Esophagus muscularis mucosa (tissue), 4 donors: ENCODE measurements at places on chromosomes 3 and 15. TPM values are rescaled to one million over a fixed set of nuclear protein-coding genes. Genes with fewer than 3 reads are reported as not detected.

Gene PDZRN3
- total RNA-seq, result 314 TPM

Gene OR5K2
- not detected for total RNA-seq

Gene ZBTB47
- total RNA-seq, result 112 TPM

Gene PLSCR5
- not detected for total RNA-seq

Gene PLSCR2
- total RNA-seq, result not detected

Gene ADAMTS9
- total RNA-seq, result 142 TPM

Gene ADAMTS17
- total RNA-seq, result 6.6 TPM

GRCh38 chr3:153599685-153600084 lies 437.7 kb downstream of the RAP2B start:
- no peak for DNase-seq

GRCh38 chr3:36417237-36417636 lies 36.9 kb downstream of the STAC start:
- no peak for DNase-seq

DNA sequence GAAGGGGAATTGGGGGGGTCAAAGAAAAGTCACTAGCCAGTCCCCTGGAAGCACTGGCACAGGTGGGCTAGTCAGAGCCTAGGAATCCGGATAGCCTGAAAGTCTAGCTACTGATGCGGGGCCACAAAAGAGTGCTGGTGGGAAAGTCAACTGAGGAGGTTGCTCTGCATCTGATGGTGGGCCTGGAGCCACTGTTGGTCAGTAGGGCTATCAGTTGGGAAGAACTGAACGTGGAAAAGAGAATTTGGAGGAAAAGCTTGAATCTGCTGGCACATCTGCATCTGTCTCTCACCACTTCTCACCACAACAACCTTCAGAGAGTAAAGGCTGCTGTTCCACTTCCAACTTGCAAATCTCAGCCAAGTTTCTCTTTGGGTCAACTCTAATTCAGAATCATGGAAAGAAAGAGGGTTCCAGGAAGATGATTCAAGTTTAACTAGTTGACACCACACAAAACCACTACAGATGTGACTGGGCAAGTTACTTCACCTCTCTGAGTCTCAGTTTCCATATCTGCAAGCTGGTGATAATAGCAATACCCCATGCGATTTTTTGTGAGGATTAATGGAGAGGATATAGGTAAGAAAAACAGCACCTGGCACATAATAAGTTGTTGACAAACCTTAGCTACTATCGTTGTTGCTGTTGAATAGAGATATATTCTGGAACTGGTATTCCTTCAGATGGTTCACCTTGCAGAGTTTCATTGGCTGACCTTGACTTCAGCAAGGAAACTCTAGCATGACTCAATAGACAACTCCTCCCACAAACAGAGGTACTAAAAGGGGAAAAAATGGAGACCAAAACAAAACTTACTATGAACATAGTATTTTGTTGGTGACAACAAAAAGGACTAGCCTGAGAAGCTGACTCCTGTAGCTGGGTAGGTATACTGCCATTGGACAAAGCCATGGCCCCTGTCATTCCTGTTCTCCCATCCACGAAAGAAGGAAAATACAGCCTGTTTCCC lies 280.2 kb upstream of the STT3B start:
- peak; percentile 17 for DNase-seq

DNA sequence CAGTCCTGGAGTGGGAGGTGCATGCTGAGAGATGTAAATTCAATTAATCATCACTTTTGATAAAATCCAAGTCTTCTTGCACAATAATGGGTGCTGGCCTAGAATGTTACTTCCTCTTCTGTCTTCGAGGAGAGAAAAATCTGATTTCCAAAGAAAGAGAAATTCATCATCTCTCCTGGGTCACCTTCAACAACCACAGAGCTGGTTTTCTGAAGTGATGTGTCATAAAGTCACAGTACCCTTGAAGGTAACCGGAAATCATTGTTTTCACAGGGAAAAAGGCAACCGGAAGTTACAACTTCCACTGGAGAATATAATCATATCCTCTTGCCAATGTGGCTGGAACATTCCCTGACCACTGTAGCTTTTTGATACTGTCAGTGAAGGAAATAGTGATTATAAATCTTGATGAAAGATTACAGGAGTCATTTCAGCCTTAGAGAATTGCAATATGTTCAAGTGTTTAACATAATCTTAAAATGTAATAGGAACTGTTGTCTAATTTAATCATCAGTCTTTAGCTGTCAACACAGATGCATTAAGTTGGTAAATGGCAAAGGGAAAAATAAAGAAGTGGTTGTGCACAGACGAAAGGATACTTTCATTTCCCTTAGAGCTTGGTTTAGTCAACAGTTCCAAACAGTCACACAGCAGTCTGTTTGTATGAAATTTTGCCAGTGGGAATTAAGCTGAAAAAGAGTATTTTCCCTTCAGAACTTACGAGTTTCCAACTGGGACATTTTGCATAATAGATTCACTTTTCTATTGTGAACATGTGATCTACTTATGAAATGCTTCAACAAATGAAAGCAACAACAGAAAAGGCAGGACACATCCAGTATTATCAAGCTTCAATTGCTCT lies 106.5 kb upstream of the SLC4A7 start:
- no peak for DNase-seq

GRCh38 chr3:69226071-69226470 lies 103.7 kb upstream of the LMOD3 start:
- no peak for DNase-seq

DNA sequence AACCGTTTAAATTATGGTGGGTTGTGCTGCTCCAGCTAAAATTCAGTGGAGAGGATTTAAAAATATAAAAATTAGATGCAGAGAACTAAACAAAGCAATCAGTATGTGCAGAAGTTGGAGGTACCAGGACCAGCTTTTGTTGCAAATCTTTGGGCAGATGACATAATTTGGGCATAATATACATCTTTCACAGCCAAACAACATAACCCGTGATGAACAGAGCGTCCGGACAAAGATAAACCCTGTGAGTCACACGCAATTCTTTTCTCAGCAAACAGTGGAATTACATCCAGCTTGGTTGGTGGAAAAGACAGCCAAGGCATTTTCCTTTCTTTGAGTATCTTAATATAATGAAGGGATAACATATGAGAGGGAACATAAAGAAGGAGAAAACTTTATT lies 419.4 kb upstream of the ADAMTS9 start:
- DNase-seq, result no peak

DNA sequence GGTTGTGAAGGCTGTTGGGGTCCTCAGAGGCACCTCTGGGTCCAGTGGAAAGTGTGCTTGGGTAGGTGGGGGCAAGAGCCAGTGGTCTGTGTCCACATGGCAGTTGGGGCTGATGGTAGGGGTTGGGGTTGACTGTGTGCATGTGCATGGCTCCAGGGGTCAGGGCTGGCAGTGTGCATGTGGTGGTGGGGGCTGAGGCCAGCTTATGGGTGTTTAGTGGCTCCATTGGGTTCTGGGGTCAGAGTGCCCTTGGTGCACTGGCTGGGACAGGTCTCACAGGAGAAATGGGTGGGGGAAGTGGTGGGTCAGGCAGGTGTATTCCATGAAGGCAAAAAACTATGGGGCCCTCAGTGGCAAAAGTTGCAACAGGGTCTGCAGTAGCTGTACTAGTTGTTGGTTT lies 97.9 kb downstream of the EDEM1 start:
- peak; percentile 75 for DNase-seq

DNA sequence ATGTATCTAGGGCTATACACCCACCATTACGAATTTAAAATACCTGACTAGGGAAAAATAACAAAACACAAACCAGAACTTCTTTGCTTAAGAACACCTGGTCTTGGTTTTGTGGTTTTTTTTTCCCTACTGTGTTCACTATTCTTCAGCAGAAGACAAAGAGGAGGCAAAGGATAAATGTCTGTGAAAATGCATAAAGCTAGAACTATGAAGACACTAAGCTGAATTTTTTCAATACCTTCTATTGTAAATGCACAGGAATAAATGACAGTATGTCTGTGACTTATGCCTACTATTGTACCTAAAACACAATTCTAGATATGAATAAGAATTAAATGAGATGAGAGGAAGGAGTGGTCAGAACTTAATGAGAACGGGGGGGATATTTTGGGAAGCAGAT lies 86.9 kb downstream of the TBL1XR1 start:
- DNase-seq, result no peak

- no peak for DNase-seq
Measured at GRCh38 chr3:153829606-153830170, 291.5 kb upstream of the ARHGEF26 start.

DNA sequence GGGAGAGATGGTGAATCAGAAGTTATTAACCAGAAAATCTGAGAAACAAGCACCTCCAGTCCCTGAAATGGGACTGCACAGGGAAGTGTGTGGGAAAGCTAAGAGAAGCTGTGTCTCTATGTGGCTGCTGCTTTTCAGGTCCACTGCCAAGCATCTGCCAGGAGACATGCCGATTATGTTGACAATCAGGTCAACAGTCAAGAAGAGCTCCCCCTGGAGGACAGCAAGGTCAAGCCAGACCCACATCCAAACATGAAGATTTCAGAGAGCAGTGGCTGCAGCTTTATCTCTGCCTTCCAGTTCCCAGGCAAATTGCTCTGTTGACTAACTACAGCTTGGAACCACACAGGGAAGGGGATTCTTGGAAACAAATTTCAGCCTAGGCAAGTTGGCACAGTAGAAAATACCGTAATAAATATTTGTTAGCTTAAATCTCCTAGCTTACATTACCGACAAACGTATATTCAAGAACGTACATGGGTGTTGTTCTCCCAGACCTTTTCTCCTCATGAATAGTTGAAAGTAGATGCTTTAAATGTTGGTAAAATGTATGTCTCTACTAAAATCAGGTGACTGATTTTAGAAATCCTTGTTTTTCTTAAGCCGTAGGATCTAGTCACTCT lies 394.5 kb upstream of the RARB start:
- DNase-seq, result no peak

GRCh38 chr3:196788528-196788927 lies 48.9 kb downstream of the PAK2 start:
- DNase-seq, result no peak

GRCh38 chr3:187011915-187012314 lies 81.6 kb downstream of the ST6GAL1 start:
- peak; percentile 75 for DNase-seq

DNA sequence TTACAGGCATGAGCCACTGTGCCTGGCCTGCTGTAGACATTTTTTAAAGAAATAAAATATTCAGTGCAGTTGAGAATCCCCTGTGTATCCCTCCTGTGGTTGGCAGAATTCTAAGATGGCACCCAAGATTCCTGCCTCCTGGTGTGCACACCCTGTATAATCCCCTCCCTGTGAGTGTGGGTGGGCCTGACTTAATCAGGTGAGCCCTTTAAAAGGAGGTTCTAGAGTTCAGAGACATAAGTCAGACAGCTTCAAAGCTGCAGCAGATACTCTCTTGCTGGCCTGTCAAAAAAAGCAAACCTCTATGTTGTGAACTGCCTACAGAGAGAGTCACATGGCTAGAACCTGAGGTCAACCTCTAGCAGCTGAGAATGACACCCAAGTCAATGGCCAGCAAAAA lies 7.0 kb upstream of the VIPR1 start:
- no peak for DNase-seq

- DNase-seq, result no peak
Measured at GRCh38 chr3:46670891-46671427, 22.5 kb downstream of the ALS2CL start.
